Fibroblast of skin of back (primary cell): ENCODE measurements at places on chromosomes 3 and 15.

DNA sequence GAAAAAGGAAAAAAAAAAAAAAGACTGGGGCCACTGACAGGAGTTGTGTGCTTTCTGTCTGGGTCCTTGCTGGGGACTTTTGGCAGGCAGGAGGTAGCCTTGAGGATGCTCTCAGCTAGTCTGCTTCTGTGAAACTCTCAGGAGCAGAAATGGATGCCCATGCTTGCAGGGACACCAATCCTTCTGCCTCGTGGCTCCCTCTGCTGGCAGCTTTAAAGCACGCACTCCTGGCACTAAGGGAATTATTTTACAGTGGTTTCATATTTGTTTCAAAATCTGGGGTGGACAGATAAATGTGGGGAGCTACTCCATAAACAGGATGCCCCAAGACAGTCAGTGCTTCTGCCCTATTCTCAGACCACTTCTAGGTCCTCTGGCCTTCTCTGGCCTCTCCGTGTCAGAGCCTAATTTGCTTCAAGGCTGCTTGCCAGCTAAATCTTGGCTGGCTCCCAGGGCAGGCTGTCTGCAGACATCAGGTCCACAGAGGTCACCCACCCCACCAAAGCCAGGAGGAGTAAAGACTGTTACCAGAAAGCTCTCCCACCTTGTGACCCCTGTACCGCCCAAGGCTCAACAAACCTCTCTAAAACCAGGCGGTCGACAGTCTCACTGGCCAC is 17.1 kb downstream of the TRAIP start:
- peak; percentile 70 for DNase-seq

- no peak for DNase-seq
These were observed 5.2 kb upstream of the TOPAZ1 start for GRCh38 chr3:44236485-44236908.

DNA sequence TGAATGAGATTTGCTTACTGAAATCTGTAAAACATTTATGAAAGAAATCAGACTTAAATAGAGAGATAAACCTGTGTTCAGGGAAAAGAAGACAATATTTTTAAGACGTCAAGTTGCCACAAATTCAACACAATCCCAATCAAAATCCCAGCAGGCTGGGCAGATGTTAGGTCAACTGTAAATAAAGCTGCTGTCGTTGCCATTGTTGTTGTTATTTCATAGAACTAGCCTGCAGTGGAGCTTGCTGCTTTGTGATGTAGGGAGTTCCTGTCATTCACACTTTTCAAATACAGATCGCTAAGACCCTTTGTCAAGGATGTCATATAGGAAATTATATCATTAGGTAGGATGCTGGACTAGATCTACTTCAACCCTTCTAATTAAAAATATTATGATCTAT is 123.1 kb downstream of the NEO1 start:
- DNase-seq, result no peak

GRCh38 chr3:169478566-169479313 is 184.8 kb downstream of the MECOM start:
- no peak for DNase-seq

GRCh38 chr3:33277193-33277882 is at the start of gene FBXL2:
Gene FBXL2, plus strand, starts transcription at chr3:33277442. Its CDS starts 71 bp downstream, at chr3:33277513.
- DNase-seq, result peak; percentile 68

DNA sequence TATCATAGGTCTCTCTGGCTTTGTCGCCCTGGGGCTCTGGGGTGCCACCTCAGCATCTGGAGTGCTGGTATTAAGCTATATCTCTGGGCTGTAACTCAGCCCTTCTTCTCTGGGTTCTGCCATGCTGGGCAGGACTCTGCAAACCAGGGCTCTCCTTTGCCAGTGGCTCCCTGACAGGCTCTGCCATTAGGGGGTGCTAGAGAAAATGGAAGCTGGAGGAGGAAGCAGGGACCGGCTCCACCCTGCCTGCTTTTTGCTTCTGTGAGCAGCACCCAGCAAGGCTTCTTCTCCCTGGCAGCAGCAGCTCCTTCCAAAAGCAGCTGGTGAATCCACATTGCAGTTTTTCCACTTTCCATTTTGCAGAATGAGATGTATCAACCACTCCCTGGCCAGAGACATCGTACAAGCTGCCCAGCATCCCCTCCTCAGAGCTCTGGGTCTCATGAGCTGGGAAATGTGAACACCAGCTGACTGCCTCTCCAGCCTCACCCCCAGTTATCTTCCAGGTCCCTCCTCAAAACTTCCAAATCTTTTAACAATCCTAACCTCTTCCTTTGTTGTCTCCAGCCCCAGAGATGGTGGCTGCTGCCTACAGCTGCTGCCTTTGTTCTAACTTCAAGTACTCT is 165.0 kb downstream of the ABHD5 start:
- DNase-seq, result peak; percentile 74

GRCh38 chr3:49454898-49455681 is 15.0 kb upstream of the DAG1 start:
- DNase-seq, result peak; percentile 48

DNA sequence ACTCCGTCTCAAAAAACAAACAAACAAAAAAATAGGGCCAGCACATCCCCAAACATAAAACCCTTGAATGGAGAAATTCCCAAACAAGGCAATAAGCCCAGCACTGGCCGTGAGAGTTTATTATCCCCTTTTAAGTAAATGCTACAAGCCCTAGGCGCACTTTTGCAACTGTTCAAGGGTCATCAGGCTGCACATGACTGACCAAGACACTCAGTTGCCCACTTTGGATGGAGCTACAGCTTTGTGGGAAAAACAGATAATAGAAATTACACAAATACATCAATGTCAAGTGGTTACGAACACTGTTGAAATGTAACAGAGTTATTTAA is 33.7 kb upstream of the ZNF445 start:
- DNase-seq, result no peak

GRCh38 chr3:188001093-188001492 is 152.9 kb upstream of the LPP start:
- no peak for DNase-seq

DNA sequence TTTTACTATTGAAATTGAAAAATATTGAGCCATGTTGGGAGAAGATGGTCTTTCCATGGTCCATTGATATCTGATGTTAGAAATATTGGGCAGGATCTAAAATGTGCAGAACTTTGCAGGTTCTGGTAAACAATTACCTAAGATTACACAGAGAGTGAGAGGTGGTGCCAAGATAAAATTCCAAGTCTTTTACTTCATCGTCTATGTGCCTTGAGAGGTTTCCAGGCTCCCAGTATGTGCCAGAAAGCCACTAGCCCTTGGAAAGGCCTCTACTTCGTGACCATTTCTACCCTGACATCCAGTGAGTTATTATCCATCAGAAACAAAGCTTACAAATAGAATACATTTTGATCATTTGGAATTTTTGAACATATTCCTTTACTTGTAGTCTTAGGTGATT is 27.6 kb downstream of the CD200 start:
- DNase-seq, result no peak

DNA sequence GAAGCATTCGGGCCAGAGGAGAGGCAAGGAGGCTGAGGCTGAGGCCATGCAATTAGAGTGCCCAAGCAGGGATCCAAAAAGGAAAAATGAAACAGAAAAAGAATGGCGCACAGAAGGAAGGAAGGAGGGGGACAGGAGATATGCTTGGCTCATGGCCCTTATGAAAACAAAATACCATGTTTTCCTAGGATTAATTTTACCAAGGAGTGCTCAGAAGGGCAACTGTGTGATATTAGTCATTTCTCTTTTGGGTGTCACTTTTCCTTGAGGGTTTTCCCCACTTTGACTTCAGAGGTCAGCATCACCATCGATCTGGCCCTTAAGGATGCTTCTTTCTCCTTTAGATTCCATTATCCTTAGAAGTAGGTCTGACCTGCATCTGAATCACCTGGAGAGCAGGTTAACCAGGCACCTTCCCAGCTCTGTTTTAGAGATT is 1.4 kb downstream of the PARP14 start:
- DNase-seq, result peak; percentile 20

DNA sequence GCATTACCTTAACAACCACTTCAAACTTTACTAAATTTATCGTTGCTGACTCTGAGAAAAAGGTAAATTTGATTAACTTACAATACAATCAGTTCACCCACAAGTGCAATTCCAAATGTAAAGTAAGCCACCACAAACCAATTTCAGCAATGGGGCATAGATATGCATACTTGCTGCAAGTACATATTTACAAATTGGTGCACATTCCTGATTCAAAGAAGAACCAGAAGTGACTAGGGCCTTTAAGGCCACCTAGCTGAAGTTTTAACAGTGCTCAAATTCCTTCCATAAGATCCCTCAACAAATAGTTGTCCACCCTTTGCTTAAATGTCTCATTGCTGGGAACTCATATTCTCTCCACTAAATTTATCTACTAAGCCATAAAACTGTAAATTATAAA is 67.2 kb downstream of the INO80 start:
- no peak for DNase-seq

DNA sequence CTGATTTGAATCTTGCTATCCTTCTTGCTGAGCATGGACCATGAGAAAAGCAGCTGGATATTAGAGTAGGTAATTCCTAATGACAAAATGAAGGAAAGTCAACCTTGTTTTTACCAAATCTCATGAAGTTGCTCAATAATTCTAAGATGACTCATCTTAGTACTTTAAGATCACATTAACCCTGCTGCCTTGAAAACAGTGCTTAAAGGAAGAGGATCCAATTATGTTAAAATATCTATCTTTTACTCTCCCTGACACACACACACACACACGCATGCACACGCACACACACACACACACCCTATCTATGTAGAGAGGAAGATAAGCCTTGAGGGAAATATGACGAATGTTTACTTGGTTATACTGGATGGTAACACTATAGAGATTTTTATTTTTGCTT is 16.0 kb upstream of the MYO1E start:
- peak; percentile 19 for DNase-seq

GRCh38 chr3:188184649-188185048 is 30.7 kb downstream of the LPP start:
- no peak for DNase-seq

GRCh38 chr3:143298380-143298779 is 178.8 kb downstream of the CHST2 start:
- DNase-seq, result no peak

DNA sequence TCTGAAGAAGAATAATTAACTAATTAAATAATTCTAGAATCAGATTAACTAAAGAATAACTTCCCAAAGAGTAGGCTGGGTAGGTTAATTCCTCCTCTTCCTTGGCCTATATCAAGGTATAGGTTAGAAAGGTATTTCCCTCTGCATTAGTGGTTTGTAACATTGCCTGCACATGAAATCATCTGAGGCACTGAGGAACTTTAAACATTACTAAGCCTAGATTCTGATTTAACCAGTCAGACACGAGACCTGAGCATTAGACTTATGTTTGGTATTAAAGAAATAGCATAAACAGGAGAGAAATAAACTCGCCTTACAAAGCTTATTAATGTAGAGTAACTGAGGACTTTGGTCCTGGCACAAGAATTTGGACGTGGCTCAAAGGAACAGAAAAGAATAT is 84.2 kb downstream of the FGF7 start:
- DNase-seq, result no peak

- peak; percentile 55 for DNase-seq
These were observed 832 bp downstream of the TGFBR2 start for GRCh38 chr3:30607032-30607833.

DNA sequence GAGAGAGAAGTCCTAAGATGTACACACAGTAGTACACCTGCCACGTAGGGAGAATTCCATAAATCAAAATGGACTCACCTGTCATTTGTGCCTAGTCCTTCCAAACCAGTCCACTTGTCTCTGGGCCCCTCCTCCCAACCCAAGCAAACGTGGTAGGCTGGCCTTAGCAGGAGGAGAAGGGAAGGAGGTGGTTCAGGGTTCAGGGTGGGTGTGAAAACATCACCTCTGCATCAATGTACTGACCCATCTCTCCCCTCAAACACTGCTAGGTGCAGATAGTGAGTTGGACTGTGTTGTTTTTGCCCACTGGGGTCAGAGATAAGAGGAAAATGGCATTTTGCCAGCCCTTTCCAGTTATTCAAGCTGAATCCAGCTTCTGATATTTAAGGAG is 99.3 kb downstream of the MME start:
- no peak for DNase-seq

GRCh38 chr3:191260431-191261303 is 61.6 kb downstream of the OSTN start:
- no peak for DNase-seq

DNA sequence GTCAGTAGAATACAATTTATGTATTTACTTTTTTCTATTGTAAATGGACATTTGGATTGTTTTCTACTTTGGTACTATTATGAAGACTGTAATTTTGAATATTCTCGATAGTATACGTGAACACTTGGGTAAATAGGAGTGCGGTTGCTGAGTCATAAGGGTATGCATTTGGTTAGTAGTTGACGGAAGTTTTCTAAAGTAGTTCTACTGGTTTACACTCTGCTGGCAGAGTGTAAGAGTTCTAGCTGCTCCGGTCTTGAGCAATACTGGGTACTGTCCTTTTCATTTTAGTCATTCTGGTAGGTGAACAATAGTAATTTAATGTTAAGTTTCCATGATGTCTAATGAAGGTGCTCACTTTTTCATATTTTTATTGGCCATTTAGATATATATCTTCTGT is 70.0 kb downstream of the MEF2A start:
- DNase-seq, result no peak

DNA sequence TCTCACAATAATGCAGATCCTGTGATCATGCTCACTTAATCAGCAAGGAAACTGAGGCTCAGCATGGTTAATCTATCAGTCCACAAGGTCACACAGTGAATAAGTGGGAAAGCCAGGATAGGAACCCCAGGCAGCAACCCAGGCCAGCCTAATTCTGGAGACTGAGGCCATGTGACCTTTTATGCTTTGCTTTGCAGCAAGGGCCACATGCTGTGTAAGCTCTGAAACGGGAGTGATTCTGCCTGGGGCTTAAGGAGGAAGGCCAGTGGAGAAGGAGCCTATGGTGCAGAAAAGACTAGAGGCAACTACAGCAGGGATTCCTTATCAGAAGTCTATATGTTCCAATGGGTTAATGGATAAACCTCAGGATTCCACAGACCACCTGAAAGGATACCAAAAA is 157.6 kb upstream of the PPP2R3A start:
- no peak for DNase-seq

- peak; percentile 88 for DNase-seq
These were observed 4.7 kb downstream of the CEP152 start for GRCh38 chr15:48806151-48806550.

DNA sequence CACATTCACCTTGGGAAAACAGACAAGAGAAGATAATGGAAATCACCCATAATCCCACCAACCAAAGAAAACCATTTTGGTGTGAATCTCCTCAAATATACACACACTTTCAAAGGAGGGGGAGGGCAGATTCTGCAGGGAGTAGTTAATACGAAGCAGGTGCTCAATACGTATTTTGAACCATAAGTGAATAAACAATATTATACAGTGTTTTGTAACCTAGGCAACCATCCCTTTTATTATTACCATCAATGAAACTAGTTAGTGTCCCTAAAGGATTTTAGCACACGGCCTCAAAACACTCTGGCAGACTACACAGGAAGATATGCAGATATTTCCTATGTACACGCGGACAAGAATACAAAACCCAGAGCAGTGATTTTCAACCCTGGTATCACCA is 6.1 kb downstream of the OSBPL10 start:
- DNase-seq, result no peak

GRCh38 chr3:120473896-120474675 is 23.3 kb upstream of the FSTL1 start:
- DNase-seq, result peak; percentile 90

GRCh38 chr3:152196782-152197181 is 71.9 kb upstream of the MBNL1 start:
- no peak for DNase-seq
